Activated CD4-positive, alpha-beta T cell treated with anti-CD3 and anti-CD28 coated beads, Interleukin-2, amount 10 ng/mL, durations not matched to agents 7 days and 5 days (primary cell): ENCODE measurements at places on chromosomes 2 and 18. TPM values are rescaled to one million over a fixed set of nuclear protein-coding genes. Genes with fewer than 3 reads are reported as not detected.

- no peak for DNase-seq
Measured at GRCh38 chr2:24456599-24457556, 34.2 kb upstream of the NCOA1 start.

The ATOH8 gene
- 0.10 TPM for total RNA-seq

DNA sequence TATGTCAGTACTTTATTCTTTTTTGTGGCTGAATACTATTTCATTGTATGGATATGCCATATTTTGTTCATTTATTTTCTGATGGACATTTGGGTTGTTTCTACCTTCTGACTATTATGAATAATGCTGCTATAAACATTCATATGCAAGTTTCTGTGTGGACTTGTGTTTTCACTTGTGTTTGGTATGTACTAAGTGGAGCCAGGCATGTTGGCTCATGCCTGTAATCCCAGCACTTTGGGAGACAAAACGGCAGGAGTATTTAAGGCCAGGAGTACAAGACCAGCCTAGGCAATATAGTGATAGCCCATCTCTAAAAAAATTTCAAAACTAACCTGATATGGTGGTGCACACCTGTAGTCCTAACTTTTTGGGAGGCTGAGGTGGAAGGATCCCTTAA, 23.3 kb downstream of the MARCHF7 start:
- DNase-seq: no peak

DNA sequence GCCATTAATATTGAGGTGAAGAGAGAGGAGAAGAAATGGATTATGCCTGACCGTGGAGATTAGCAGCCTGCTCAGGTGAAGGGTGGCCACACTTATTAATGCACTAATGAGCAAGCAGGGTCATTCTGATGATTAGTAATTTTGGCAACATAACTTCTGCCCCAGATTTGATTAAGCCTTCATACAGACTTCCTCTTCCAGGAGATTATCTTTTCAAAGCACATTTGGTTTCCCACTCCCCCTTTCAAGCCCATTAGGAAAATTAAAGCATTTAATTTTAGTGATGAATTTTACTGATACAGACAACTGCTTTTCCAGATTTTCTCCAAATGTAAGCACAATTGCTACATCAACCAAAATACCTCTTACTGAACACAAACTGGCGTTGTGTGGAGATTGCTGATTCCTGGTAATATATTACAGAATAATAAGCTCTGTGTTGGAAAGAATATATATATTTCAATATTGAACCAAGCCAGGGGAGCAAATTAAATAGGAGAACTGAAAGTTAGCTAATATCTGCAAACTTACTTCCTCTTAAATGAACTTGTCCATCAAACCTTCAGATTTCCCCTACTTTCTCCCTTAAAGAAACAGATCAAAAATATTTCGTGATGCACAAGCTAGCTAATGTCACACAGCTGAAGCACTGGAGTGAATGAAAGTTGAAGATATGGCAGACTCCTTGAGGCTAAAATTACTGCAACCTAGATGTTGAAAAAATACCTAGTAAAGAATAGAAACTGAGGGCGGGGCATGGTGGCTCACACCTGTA, 140.8 kb downstream of the FAM210A start:
- peak; percentile 3 for DNase-seq

DNA sequence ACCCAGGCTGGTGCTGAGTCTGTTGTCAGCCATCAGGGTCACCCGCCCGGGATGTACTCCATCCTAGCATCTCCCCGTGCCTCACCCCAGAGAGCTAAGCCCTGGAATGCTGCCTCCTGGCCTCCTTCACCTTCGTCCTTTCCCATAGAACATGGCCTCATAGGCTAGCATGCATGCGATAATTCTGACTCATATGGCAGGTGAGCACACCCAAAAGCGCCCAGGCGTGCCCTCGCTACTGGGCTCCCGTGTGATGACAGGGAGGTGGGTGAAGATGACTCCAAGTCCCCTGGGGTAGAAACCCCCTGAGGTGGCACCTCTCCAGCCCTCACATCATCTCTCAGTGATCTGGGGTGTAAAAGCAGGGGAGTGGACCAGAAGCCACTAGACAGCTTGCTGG, 7.3 kb downstream of the SPR start:
- no peak for DNase-seq

The FLACC1 gene
- total RNA-seq: 4.4 TPM

DNA sequence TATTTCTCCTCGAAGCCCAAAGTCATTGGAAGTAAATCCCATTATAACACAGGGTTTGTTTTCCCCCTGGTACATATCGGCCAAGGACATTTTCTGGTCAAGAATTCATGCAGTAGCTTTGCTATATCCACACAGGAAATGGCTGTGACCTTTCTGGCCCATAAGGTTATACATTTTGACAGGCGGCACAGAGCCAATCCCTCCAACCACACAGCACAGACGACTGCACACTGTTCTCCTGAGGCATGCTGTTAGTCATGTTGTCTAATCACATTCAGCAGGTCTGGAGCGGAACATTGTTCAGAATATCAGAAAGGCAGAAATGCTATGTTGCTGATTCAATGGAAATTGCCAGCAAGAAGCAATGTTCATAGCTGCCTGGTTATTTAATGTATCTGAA, 742.3 kb upstream of the SLC8A1 start:
- DNase-seq: no peak

GRCh38 chr2:106516864-106517263, 29.7 kb downstream of the CD8B2 start:
- no peak for DNase-seq

GRCh38 chr2:175468431-175469098, 287.1 kb upstream of the ATP5MC3 start:
- no peak for DNase-seq

DNA sequence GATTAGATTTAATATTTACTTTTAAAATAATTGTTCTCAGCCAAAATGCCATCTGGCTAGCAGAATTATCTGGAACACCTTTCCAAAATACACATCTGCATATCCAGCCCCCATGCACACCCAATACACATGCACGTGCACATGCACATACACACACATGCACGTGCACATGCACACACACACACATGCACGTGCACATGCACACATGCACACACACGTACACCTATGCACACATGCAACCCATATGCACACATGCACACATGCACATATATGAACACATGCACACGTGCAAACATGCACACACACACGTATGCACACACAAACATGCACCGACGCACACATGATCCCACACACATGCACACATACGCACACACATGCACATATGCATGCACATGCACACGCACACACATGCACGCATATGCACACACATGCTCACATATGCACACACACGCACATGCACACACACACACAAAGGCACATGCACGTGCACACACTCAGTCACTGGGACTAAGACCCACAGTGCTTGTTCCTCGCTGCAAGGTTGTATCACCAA, 53.5 kb downstream of the COPS8 start:
- no peak for DNase-seq

DNA sequence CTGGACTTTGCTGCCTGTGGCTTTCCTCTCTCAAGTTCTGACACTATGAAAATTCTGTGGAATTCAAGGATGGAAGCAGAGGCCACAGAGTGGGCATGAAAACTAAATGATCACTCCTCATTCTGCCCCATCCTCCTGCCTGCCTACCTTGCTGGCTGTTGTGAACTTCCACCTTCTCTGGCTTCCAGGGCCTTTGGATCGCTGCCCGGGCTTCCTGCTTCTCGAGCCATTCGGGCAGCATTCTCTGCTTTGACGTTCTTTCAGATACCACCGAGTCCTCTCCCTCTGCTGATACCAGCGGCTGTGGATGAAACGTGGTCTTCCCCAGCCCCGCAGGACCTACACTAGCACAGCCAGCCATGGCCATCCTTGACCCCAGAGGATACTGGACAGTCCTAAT, 327.7 kb upstream of the SLC14A2 start:
- DNase-seq: no peak

GRCh38 chr18:47969816-47970215, 39.4 kb upstream of the SMAD2 start:
- no peak for DNase-seq

DNA sequence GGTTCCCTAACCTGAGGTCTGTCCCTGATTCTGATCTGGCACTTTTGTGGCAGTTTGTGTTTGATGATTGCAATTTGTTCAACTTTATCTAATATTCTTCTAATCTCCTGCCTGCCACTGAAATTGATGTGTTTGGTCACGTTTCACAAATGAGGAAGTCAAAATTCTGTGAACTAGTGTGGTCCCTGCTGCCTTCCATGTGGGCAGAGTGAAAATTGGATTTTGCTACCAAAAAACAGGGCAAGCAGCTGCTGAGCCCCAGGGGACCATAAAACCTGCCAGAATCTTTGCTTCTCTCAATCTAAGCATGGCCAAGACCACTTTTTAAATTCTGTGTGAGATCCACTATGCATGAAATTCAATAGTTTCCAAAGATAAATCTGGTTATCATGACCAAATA, 195.5 kb upstream of the CYRIA start:
- DNase-seq: no peak

The TMEM247 gene
- not detected for total RNA-seq

DNA sequence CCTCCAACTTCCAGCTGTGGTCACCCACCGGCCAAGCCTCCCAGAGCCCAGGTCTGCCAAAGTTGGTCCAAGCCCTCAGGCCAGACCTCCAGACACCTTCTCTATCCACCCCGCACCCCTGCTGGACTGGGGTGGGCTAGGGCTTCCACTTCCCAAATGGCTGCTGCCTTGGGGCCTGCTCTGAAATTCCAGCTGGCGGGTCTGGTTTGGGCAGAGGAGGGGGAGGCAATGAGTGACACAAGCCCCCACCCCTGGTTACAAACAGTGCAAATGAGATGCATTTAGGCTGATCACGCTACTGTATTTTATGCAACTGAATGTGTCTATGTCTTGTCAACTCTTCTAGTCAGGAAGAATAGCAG, 14.6 kb downstream of the POU3F3 start:
- no peak for DNase-seq

GRCh38 chr2:88165332-88166003, 4.7 kb upstream of the THNSL2 start:
- no peak for DNase-seq

DNA sequence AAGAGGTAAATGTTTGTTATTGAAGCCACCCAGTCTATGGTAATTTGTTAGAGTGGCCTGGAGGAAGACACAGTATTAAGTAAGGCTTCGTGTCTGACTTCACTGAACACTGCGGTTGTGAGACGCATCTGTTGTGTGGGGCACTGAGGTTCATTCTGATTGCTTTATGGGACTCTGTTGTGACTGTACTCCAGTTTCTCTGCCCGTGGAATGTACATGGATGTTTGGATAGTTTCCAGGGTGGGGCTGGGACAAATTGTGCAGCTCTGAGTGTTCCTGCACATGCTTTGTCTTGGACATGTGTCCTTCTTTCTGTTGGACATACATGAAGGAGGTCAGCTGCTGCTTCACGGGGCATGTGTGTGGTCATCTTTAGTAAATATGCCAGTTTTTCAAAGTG, 58.6 kb downstream of the ODC1 start:
- no peak for DNase-seq

DNA sequence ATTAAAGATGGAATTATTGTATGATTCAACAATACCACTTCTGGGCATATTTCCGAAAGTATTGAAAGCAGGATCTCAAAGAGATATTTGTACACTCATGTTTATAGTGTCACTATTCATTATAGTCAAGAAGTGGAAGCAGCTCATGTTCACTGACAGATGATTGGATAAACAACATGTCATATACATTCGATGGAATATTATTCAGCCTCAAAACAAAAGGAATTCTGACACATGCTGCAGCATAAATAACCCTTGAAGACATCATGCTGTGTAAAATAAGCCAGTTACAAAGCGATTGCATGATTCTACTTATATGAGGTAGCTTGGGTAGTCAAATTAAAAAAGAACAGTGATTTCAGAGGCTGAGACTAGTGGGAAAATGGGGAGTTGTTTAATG, 39.3 kb upstream of the PROKR1 start:
- DNase-seq: no peak

The CNDP1 gene
- total RNA-seq: not detected

- DNase-seq: peak; percentile 73
Measured at GRCh38 chr18:8696749-8697211, 8.6 kb upstream of the MTCL1 start.

DNA sequence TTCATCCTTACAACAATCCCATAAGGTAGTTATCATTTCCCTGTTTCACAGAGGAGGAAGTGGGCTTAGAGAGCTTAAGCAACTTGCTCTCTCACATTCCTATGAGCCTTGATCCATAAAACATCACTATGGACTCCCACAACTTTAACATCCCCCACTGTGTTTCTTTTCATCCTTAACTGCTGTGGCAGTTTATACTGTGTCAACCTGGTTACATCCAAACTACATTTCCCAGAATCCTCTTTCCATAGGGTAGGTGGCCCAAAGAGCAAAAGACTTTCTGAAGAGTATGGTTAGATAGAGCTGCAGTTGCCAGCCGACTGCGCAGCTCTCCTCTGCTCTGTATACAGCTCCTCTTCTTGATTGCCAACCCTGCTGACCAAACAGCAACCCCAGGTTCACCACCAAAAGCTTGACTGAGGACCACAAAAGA, 22.5 kb downstream of the MAP3K2 start:
- DNase-seq: no peak

The SIGLEC15 gene
- not detected for total RNA-seq

DNA sequence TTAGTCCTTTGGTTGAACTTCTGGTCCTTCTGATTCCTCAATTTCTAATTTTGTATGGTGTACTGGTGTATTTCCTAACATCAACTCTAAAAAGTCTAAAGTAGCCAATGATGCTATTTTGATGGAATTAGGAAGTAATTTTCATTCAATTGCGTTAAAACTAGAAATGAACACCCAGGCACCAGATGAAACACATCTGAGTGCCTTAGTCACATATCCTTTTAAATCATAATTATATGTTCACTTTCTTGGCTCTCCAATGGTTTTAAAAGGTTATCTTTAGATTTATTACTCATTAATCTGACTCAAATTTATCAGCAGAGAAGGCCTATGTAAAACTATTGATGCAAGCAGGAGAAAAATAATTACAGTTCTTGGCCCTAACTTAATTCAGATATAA, 119.7 kb downstream of the GAREM1 start:
- no peak for DNase-seq

The NTSR2 gene
- total RNA-seq: not detected

The RSAD2 gene
- total RNA-seq: 100 TPM

The SDC1 gene
- total RNA-seq: 0.19 TPM

DNA sequence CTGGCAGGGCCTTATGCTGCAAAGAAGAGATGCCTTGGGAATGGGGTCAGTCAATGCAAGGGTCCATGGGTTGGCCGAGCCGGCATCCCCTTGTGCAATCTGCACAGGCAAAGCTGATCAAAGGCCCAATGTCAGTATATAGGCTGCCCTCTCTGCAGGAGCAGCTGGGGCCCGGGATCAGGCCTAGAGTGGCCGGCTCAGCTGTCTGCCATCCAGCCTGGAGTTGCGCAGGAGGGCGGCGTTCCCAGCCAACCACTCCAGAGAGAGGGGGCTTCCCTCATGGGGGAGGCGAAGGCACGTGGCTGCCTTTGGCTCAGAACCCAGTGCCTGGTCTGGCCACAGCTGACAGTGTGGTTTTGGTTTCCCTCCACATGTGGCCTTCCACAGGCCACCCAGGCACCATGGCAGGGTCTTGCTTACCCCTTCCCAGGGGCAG, 3.9 kb downstream of the INPP5D start:
- DNase-seq: no peak

The ELAC1 gene
- 9.1 TPM for total RNA-seq
